Neural crest cell (in vitro differentiated cells): ENCODE measurements at places on chromosomes 13 and 19. TPM values are rescaled to one million over a fixed set of nuclear protein-coding genes. Genes with fewer than 3 reads are reported as not detected.

DNA sequence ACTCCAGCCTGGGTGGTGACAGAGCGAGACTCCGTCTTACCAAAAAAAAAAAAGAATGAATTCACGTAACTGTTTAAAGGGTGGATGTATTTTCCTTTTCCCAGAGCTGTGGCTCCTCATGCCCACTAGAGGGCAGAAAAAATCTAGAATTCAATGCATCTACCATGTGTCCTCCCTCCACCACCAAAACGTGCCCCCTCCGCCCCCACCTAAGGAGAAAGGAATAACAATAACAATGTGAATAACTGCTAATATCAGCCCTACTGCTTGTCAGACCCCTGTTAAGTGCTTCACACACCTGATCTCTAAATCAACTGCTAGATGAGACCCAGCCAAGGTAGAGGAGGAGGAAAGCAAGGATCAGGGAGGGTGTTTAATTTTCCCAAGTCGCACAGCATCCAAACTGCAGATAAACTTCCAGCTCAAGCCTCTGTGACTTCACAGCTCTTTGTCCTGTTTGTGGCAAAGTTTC, 20.2 kb upstream of the PNMA8B start:
- H3K27ac ChIP-seq, result no peak overlapping the region
- H3K4me3 ChIP-seq, result no peak overlapping the region
- no peak for DNase-seq
- H3K4me1 ChIP-seq, result no peaks in the 10 kb centered on the region
- H3K27me3 ChIP-seq, result no peaks in the 10 kb centered on the region

GRCh38 chr13:75744127-75744526, 108.0 kb downstream of the LMO7 start:
- no peaks in the 10 kb centered on the region for H3K27me3 ChIP-seq
- no peak overlapping the region for H3K27ac ChIP-seq
- H3K4me3 ChIP-seq, result no peak overlapping the region
- H3K4me1 ChIP-seq, result no peaks in the 10 kb centered on the region

DNA sequence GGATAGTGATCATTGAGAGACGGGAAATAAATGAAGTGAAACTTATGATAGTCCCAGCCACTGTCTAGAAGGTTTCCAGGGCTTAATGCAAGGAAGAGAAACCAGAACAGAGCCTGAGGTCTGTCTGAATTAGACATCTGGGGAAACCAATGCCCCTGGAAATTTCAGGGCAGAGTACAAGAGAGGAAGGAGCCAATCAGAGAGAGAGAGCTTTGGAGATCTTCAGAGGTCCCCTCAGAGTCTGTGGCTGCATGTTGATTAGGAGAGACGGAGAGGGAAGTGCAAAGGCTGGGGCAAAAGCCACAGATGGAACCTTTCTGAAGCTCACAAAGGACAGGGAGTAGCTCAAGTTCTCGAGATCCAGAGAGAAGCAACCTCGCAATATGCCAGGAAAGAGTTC, 378.0 kb downstream of the DNAJC15 start:
- H3K4me1 ChIP-seq, result no peaks in the 10 kb centered on the region
- no peaks in the 10 kb centered on the region for H3K36me3 ChIP-seq
- no peak overlapping the region for H3K4me3 ChIP-seq
- no peak for DNase-seq
- no peak overlapping the region for H3K27ac ChIP-seq

DNA sequence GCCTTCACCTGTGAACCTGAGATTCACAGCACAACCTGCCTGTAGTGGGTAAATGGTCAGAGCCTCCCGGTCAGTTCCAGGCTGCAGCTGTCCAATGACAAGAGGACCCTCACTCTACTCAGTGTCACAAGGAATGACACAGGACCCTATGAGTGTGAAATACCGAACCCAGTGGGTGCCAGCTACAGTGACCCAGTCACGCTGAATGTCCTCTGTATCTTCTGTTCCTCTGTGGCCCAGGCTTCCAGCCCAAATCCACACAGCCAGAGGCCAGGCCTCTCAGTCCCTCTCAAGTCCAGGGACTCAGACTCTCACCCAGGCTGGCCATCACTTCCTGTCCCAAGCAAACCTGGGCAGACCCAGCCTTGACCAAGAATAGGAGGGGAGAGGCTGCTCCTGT, 10.8 kb downstream of the CEACAM3 start:
- no peak for DNase-seq
- H3K27ac ChIP-seq, result no peak overlapping the region
- H3K27me3 ChIP-seq, result peaks cover 49% of the 10 kb centered on the region
- H3K4me3 ChIP-seq, result no peak overlapping the region

DNA sequence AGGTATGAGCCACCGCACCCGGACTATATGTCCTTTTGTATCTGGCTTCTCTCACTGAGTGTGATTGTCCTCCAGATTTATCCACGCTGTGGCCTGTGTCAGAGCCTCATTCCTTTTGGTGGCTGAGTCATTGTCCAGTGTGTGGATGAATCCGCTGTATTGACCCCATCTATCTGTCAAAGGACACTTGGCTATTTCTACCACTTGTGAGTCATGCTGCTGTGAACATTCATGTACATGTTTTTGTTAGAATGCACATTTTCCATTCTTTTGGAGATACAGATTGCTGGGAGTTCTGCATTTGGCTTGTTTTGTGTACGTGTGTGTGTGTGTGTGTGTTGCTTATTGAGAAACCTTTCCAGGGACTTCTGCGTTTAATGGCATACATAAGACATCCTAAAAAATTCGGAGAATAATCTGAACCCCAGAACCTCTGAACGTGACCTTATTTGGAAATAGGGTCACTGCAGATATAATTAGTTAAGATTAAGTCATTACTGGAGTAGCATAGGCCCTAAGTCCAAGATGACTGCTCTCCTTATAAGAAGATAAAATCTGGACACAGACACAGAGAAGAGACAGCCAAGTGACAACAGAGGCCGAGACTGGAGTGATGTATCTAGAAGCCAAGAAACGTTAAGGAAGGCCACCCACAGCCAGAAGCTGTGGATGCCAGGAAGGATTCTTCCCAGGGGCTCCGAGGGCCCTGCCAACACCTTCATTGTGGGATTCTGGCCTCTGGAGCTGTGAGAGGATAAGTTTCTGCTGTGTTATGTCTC, 4.9 kb upstream of the GIPC3 start:
- H3K36me3 ChIP-seq, result peaks cover 2% of the 10 kb centered on the region
- H3K27me3 ChIP-seq, result peaks cover 54% of the 10 kb centered on the region
- H3K4me1 ChIP-seq, result peaks cover 7% of the 10 kb centered on the region

The GPALPP1 gene
- total RNA-seq, result 32.9 and 37.2 TPM in 2 replicates

DNA sequence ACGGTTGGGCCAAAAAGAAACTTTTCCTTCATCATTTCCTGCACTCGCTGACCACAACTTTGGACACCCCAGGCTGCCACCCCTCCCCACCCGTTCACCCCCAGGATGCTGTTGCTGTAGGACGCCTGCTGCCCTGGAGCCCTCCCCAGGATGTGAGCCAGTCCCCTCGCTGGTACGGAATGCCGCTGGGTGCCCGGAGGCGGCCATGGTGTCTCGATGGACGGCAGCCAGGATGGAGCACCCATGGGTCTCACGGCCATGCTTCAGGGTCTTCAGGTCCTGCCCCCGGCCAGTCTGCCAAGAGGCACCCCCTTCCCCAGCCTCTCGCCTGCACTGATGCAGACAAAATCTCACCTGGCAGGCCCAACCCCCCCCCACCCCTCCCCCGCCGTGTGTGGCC, 15.4 kb upstream of the CSNK1G2 start:
- H3K4me3 ChIP-seq, result no peak overlapping the region
- peaks cover 3% of the 10 kb centered on the region for H3K27me3 ChIP-seq
- peaks cover 14% of the 10 kb centered on the region for H3K4me1 ChIP-seq
- no peak overlapping the region for H3K27ac ChIP-seq
- DNase-seq, result no peak
- H3K36me3 ChIP-seq, result peaks cover 3% of the 10 kb centered on the region

DNA sequence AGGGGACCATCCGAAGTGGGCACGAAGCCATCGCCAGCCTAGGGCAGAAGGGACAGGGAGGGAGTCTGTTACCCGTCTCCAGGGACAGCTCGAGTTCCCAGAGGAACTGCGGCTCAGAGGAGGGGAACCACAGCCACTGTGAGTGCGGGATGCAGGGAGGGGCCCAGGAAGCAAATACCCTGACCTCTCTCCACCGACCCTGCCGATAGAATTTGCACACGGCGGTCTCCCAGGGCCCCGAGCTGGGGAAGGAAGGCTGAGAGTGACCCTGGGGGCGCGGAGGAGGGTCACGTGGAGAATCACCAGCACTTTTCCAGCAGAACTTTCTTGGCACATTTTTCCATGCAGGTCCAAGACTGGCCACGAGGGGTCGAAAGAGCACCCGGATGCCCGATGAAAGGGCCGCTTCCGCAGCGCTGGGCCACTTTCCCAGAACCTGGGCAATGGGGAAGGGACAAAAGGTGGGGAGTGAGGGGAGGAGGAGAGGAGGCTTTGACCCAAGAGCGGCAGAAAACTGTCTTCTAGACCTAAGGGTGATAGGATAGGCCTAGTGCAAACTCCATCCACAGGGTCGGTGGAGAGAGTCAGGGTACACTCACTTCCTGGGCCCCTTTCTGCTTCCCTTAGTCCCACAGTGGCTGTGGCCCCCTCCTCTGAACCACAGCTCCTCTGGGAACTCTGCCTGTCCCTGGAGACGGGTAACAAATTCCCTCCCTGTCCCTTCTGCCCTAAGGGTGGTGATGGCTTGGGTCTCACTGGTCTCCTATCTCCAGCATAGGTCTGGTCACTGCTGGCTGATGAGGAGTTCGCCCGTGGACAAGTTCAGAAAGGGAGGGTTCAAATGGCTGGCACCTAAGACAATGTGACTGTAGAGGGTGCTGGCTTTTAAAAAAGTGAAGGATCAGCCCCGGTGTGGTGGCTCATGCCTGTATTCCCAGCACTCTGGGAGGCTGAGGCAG, 5.3 kb upstream of the GPR4 start:
- peaks cover 13% of the 10 kb centered on the region for H3K36me3 ChIP-seq
- peaks cover 13% of the 10 kb centered on the region for H3K4me1 ChIP-seq
- peak overlapping the region; percentile 96 for H3K27ac ChIP-seq
- peak; percentile 86 for DNase-seq
- peaks cover 20% of the 10 kb centered on the region for H3K27me3 ChIP-seq
- peak overlapping the region; percentile 69 for H3K4me3 ChIP-seq

The TMEM238 gene
- 0.40 and 0.71 TPM in 2 replicates for total RNA-seq

The ZNF835 gene
- 0.11 TPM in 1 of 2 replicates, not detected in the other for total RNA-seq

- H3K27me3 ChIP-seq, result no peaks in the 10 kb centered on the region
- no peaks in the 10 kb centered on the region for H3K4me1 ChIP-seq
- no peak overlapping the region for H3K4me3 ChIP-seq
- H3K36me3 ChIP-seq, result no peaks in the 10 kb centered on the region
- DNase-seq, result no peak
Measured at GRCh38 chr19:899336-900042, 6.2 kb downstream of the RNU6-9 start.
